CD4-positive, alpha-beta T cell treated with Interleukin-2 at 100 ng/mL for 4 hours (primary cell): ENCODE measurements at places on chromosomes 4 and X.
A peak's percentile ranks its signal among the peaks of the same experiment; 100 is the strongest.

GRCh38 chr4:168886351-168886750, 123.7 kb downstream of the CBR4 start:
- no peak for DNase-seq

DNA sequence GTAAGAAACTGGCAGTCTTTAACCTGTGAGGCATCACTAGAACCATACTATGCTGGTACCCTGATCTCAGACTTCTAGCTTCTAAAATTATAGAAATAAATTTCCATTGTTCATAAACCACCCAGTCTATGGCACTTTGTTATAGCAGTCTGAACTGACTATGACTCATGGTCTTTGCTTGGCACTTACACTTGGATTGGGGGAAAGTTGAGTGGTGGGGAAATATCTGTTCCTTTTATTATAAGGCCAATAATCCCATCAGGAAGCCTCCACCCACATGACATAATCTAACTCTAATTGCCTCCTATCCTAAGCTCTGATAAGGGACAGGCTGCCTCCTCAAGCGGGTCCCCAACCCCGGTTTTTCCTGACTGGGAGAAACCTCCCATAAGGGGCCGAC, 61.4 kb upstream of the PACRGL start:
- DNase-seq, result no peak

DNA sequence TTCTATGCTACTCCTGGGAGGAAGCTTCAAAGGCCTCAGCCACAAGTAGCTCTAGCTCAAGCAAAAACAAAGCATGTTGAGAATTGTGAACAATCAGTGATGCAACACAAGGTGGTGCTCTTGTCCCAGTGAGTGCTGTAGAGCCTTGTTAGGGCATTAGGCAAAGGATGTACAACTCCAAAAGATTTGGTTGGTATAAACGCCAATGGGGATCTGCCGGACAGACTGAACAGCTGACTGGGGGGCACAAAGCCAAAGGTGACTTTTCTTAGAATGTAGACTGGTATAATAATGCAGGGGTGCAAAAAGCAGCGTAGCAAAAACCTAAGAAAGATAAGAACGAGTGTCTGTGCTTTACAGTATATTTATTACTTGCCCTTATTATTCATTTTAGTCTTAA, 62.6 kb upstream of the ALB start:
- DNase-seq, result no peak

- no peak for DNase-seq
Observed at GRCh38 chr4:14752341-14753046, 249.8 kb upstream of the CPEB2 start.

- DNase-seq, result no peak
Observed at GRCh38 chrX:17788956-17789562, 51.8 kb downstream of the SCML1 start.

DNA sequence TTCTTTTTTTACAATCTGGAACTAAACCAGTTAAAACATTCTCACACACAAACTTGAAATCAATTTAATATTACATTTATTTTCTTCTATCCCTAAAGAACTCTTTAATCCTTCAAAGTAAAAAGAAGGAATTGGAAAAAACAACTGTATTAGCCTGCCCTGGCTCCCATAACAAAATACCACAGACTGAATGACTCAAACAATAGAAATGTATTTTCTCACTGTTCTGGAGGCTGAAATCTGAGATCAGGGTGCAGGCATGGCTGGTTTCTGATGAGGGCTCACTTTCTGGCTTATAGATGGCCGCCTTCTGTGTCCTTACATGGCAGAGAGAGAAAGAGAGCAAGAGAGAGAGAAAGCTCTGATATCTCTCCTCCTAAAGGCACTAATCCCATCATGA, 149.4 kb downstream of the PDGFRA start:
- DNase-seq, result no peak

GRCh38 chr4:136526517-136526916, 1005.8 kb downstream of the PCDH18 start:
- no peak for DNase-seq

DNA sequence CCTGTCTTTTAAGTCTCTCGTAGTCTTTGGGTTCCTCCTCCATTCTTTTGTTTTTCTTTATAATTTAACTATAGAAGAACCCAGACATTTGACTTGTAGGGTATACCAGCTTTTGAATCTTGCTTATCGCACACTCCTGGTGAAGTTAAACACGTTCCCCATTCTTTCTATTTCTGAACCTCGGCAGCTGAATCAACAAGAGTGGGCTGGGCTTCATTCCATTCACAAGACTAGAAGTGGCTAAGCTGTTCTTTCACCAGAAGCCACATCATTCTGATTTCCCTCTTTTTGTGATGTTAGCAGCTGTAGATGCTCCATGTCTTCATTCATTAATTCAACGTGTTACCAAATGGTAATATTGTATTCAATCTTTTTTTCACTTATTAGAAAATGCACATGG, 167.9 kb downstream of the CORIN start:
- DNase-seq, result no peak

- no peak for DNase-seq
Observed at GRCh38 chrX:17160975-17161374, 214.0 kb upstream of the NHS start.

GRCh38 chrX:48025561-48025960, 18.8 kb downstream of the SPACA5 start:
- peak; percentile 62 for DNase-seq

DNA sequence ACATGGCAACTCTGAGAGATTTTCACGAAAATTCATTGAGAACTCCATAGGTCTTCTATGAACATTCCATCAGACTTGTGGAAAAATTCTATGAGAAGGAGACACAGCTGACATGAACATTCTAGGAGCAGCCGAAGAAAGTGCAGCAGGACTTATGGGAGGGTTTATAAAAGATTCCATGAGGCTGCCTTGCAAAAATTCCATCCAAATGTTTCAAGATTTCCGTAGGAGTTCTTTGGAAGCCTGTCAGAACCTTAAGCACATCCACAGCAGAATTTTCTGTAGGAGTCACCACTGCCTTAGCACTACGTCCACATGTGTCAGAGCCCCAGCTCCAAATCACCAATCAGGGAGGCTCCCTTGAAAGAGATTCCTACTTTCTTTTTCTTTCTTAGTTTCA, 67.0 kb upstream of the MSX1 start:
- DNase-seq, result no peak

- DNase-seq, result no peak
Observed at GRCh38 chr4:149831656-149832208, 16.1 kb upstream of the IQCM start.

- no peak for DNase-seq
Observed at GRCh38 chr4:141020801-141021261, 112.4 kb downstream of the RNF150 start.

DNA sequence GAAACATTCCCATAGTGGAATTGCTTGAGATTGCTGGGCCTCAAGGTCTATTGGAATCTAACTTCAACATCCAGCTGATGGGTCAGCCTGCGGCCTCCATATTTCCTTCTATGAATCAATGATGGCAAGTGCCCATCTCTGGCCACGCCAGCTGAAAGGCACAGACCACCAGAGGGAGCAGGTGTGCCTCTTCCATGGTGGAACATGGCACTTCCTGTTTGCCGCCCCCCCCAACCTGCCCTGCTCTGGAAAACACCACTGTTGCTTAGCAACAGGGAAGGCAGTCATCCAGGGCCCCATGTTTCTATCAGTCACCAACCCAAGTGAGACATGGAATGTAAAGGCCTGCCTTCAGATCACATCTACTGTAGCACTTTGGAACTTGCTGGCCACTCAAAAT, 11.6 kb downstream of the PAGE4 start:
- DNase-seq, result peak; percentile 19

DNA sequence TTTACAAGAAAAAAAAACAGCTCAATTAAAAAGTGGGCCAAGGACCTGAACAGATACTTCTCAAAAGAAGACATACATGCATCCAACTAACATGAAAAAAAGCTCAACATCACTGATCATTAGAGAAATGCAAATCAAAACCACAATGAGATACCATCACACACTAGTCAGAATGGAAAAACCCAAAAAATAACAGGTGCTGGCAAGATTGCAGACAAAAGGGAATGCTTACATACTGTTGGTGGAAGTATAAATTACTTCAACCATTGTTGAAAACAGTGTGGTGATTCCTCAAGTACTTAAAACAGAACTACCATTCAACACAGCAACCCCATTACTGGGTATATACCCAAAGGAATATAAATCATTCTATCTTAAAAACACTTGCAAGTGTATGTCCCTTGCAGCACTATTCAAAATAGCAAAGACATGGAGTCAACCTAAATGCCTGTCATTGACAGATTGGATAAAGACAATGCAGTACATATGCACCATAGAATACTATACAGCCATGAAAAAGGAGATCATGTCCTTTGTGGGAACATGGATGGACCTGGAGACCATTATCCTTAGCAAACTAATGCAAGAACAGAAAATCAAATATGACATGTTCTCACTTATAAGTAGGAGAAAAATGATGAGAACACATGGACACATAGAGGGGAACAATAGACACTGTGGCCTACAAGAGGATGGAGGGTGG, 97.6 kb downstream of the RAB28 start:
- DNase-seq, result no peak
